ENCODE measurements at places on chromosomes 7 and 10. TPM values are rescaled to one million over a fixed set of nuclear protein-coding genes. Genes with fewer than 3 reads are reported as not detected.
A peak's percentile ranks its signal among the peaks of the same experiment; 100 is the strongest.

DNA sequence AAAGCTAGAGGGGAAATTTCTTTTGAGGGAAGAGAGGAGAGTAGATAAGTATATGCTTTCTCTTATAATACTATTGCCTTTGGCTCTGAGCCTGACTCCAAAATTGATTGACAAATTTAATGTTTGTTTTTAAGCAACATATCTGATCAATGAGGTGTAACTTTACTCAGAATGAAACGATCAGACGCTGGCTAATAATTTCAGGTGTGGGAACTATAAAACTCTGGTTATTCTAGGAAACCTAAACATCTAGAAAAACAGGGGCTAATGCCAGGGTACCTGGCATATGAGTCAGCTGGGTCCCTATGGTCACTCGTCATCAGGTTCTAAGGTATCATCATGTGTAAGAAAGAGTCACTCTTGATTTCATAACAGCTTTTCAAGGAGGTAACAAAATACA lies 139.7 kb downstream of the ATE1 start:
- no peak for DNase-seq

- DNase-seq = no peak
Observed at GRCh38 chr10:67110286-67110685, 184.4 kb downstream of the LRRTM3 start.

DNA sequence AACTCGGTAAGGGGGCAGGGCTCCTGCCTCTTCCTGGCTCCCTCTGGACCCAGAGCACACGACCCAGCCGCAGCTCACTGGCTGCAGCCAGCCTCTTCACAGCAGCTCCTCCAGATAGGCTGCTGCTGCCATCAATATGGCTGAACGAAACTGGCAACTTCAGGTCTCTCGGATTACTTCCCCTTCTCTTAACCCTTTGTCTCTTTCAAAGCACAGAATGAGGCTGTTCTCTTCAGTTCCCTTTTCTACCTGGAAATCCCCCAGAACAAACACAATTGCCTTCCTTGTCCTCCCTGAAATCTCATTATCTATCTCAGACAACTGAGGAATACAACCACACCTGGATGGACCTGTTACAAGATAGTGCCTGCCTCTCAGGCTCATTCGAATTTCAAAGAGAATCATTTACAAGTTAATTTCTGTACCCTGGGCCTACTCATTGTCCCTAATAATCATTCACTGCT lies 193.4 kb upstream of the MBL2 start:
- DNase-seq = no peak

DNA sequence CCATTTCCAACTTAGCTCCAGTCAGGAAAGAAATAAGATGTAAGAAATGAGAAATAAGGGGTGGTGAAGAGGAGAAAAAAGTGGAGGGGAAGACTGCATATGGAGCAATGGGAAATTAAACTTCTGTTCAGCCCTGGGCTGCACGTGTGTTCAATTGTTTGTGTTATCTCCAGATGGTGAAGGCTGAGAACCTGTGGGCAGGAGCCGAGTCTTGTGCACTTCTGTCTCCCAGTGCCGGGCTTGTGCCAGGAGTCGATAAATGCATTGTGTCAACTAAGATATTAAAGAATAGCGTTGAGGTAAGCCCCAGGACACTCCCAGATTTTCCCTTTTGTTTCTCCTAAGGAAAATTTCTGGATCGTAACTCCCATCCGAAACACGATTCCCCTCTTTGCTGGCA lies 98.2 kb downstream of the PRLHR start:
- no peak for DNase-seq

- peak; percentile 58 for DNase-seq
Observed at GRCh38 chr7:24981171-24981951, 1.4 kb upstream of the OSBPL3 start.

GRCh38 chr7:122304319-122304975 lies at the start of gene FEZF1:
TSS of gene FEZF1 (minus strand) at chr7:122304750. CDS start at chr7:122304437, 313 bp downstream.
- DNase-seq = no peak

DNA sequence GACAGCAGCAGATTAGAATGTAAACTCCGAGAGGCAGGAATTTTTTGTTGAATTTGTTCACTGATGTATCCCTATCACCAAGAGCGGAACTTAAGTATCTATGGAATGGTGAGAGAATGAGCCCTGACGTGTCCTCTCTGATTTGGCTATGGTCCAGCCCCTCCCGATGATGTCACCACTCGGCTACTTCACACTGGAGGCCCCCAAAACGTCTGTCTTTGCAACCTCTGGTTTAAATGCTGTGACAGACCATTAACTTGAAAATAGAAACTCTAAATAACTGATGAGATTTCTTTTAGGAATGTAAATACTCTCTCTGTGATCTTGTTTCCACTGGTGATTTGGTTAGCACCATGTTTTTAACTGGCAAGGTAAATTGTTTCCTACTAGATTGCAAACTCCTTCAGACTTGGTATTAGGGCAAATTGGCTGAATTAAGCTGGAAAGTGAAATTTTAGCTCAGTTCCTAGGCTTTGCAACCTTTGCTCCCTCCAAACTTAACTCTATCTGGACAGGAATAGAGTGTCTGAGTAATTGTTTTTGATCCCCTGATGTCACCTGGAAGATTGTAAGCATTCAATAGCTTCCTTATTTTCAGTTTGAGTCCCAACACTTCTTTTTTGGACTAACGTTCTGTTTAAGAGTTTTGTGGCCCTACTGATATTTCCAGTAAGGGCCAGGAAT lies 19.1 kb downstream of the SLC16A12 start:
- peak; percentile 88 for DNase-seq

GRCh38 chr7:50505553-50506210 lies 55.5 kb upstream of the FIGNL1 start:
- DNase-seq = no peak

- no peak for DNase-seq
Observed at GRCh38 chr10:32409741-32410140, 36.2 kb upstream of the CCDC7 start.

DNA sequence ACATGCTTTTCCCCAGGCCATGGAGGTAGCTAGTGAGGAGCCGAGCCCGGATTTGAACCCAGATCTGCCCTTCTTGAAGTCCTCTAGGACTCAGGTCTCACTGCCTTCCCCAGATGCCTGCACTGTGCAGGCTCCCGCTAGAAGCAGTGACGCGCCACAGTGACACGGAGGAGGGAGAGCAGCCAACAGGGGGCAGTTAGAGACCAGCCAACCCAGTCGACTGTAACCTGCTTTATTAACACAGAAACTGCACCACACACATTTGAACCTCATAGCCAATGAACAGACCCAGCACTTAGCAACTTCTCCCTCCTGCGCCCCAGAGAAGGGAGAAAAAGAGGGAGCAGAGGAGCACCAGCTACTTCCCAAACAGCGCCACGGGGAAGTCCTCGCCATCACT lies 27.4 kb downstream of the PILRA start:
- no peak for DNase-seq

DNA sequence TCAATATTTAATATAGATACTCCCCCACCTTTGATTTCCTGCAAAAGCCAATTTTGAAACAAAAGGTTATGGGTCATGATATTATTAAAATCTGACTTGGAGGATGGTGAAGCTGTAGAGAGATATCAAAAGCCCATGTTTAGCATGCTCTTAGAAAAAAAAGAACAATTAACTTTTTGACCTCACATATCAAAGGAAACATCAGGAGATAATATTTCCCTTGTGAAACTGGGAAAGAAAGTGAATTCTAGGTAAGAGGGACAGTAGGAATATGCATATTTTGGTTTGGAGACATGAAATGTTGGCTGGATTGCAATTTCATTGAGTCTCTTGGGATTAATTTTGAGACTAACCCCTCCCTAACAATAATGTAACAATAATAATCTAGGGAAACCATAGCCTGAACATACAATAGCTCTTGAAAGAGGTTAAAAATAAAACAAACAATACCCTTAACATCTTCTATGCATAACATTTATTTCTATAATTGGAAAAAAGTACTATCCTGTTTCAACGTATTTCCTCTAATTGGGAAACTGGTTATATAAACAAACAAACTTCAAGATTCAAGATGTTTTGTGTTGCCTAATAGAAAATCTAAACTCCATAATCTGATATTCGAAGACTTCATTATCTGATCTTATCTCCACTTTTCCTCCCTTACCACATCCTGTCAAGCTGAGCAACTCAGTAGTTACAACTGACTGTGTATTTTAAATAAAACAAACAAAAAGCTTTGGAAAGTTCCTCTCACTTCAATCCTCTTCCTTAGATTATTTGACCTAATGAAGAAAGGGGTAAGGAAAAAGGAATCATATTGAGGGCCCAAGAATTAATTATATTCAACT lies 14.8 kb downstream of the TMEM26 start:
- DNase-seq = peak; percentile 29

GRCh38 chr7:141562972-141563371 lies 11.8 kb downstream of the AGK start:
- DNase-seq = no peak

- DNase-seq = no peak
Observed at GRCh38 chr10:34670081-34670480, 145.0 kb downstream of the PARD3 start.

- no peak for DNase-seq
Observed at GRCh38 chr7:24889611-24890010, 90.4 kb downstream of the OSBPL3 start.

- DNase-seq = no peak
Observed at GRCh38 chr10:94890264-94891022, 48.0 kb upstream of the CYP2C9 start.

DNA sequence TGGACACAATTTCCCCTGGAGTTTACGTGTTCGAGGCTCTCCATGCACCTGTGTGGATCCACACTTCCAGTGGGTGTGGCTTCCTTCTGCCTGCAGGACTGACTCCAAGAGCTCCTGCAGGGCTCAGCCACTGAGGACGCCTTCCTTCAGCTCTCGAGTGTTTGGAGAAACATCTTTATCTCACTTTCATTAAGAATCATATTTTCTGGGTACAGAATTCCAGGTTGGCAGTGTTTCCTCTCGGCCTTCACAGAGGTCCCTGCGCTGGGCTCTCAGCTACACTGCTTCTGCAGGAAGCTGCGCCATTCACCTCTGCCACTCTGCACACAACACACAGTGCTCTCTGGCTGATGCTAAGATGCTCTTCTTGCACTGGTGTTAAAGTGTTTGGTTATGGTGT lies 69.9 kb upstream of the NKX6-2 start:
- DNase-seq = no peak

DNA sequence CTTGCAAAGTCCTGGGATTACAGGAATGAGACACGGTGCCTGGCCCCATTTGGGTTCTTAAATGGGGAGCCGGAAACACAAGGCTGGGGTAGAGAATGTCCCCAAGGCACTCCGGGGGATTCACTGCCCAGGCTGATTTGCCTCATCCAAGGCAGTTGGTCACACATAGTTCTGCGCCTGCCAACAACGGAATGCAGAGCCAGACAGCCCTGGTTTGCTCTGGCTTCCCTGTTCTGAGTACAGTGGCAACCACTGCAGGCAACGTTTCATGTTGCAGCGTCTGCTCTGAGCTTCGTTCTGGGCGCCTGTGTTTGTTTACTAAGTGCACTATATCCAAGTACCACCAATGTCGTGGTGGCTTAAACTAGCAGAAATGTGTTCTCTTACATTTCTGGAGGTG lies 61.7 kb upstream of the C1QL3 start:
- DNase-seq = no peak

Gene TUBAL3
- total RNA-seq = not detected

Gene CDCA7L
- 97.8 TPM for total RNA-seq

Gene GNAT3
- total RNA-seq = not detected

Gene WNT16
- not detected for total RNA-seq

Gene CREB5
- total RNA-seq = 3.2 TPM

Gene OPN1SW
- not detected for total RNA-seq

Gene TRIL
- total RNA-seq = not detected

Gene CLRN3
- total RNA-seq = not detected

Gene NAT16
- total RNA-seq = 0.93 TPM

Gene AKR1D1
- not detected for total RNA-seq
